K562 (cell line): ENCODE measurements at places on chromosomes 3 and 15. TPM values are rescaled to one million over a fixed set of nuclear protein-coding genes. Genes with fewer than 3 reads are reported as not detected.

- no peak for DNase-seq
Observed at GRCh38 chr3:41477399-41478014, 278.2 kb downstream of the CTNNB1 start.

- no peak for DNase-seq
Observed at GRCh38 chr3:139235192-139235591, 108.6 kb upstream of the MRPS22 start.

GRCh38 chr3:192273697-192274010 is 453.7 kb downstream of the FGF12 start:
- no peak for DNase-seq

- DNase-seq, result no peak
Observed at GRCh38 chr3:17590465-17590864, 152.0 kb downstream of the TBC1D5 start.

DNA sequence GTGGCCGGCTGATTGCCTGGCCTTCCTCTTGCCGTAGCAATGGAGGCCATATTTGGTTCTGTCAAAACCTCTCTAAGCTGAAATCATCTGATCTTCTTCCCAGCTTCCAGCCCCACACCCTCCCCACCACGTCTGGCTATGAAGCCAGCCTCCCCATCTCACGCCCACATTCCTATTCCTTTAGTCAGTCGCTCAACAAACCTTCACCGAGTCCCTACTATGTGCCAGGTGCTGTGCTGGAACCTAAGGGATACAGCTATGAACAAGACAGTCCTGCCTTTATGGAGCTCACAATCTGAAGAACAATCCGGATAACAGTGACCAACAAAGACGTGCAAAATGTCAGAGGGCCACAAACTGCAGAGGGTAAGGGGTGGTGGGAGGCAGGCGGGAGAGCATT is 31.9 kb upstream of the SMAD6 start:
- no peak for DNase-seq

- no peak for DNase-seq
Observed at GRCh38 chr15:45829336-45830153, 194.7 kb downstream of the SQOR start.

Gene THOC7
- 76.6 and 89.8 TPM in 2 replicates for polyA plus RNA-seq

Gene COL8A1
- polyA plus RNA-seq, result not detected in 2 replicates

Gene IL16
- polyA plus RNA-seq, result 15.0 and 18.8 TPM in 2 replicates

Gene MAP6D1
- polyA plus RNA-seq, result 0.54 and 0.66 TPM in 2 replicates
